ENCODE measurements at places on chromosomes 4 and X. TPM values are rescaled to one million over a fixed set of nuclear protein-coding genes. Genes with fewer than 3 reads are reported as not detected.

Gene POU3F4
- not detected for total RNA-seq

Gene VCX2
- total RNA-seq, result not detected

- H3K27me3 ChIP-seq, result no peaks in the 10 kb centered on the region
- H3K4me1 ChIP-seq, result peaks cover 13% of the 10 kb centered on the region
- no peak overlapping the region for H3K27ac ChIP-seq
- no peak for DNase-seq
Measured at GRCh38 chr4:85861064-85861765, 386.3 kb downstream of the ARHGAP24 start.

Gene TCEAL2
- total RNA-seq, result not detected

GRCh38 chrX:129577473-129577872, 37.4 kb downstream of the OCRL start:
- H3K4me3 ChIP-seq, result no peak overlapping the region
- peaks cover 28% of the 10 kb centered on the region for H3K36me3 ChIP-seq
- no peaks in the 10 kb centered on the region for H3K27me3 ChIP-seq

Gene GABRG1
- total RNA-seq, result not detected

DNA sequence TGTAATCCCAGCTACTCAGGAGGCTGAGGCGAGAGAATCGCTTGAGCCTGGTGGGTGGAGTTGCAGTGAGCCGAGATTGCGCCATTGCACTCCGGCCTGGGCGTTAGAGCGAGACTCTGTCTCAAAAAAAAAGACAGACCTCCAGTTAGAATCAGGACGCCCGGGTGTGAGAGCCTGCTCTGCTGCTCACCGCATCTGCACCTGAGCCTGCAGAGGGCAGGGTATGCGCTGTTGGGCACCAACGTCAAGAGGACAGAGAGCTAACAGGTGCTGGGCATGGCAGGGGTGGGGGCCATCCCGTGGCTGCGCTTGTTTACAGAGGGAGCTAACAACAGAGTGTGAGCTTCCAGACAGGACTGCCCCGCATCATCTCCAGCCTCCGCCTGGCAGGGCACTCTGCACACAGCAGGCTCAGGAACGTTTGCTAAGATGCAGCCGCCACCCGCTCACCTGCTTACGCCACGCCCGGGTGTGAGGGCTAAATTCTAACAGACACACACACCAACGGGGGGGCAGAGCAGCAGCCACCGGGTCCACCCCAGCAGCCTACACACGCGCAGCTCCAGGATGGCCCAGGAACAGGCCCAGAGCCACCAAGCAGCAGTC, 50.0 kb upstream of the CPLX1 start:
- no peak overlapping the region for H3K27ac ChIP-seq
- no peaks in the 10 kb centered on the region for H3K27me3 ChIP-seq
- DNase-seq, result no peak
- H3K36me3 ChIP-seq, result peaks cover 31% of the 10 kb centered on the region

DNA sequence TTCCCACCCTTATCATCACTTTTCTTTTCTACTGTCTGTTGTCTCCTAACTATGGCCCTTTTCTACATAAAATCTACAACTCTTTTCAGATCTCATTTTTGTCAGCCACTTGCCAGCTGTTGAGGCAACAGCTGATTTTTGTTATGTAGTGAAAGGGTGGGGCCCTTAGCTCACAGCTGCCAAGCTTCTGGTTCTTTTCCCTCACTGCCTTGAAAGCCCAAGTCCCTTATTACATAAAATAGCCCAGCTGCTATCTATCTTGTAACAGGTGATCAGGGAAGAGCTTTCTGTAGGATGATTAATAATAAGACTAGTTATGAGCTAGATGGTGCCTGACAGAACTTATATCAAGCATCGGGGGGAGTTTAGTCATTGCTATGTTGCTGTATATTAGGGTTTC, 45.9 kb downstream of the ADGRL3 start:
- no peaks in the 10 kb centered on the region for H3K36me3 ChIP-seq
- peaks cover 4% of the 10 kb centered on the region for H3K4me1 ChIP-seq
- no peak for DNase-seq
- no peaks in the 10 kb centered on the region for H3K27me3 ChIP-seq
- no peak overlapping the region for H3K4me3 ChIP-seq

Gene BTC
- total RNA-seq, result 0.41 TPM

Gene TMEM144
- 2.6 TPM for total RNA-seq

Gene PLP1
- total RNA-seq, result 1.2 TPM

Gene ITM2A
- total RNA-seq, result not detected

Gene NEIL3
- 2.5 TPM for total RNA-seq

DNA sequence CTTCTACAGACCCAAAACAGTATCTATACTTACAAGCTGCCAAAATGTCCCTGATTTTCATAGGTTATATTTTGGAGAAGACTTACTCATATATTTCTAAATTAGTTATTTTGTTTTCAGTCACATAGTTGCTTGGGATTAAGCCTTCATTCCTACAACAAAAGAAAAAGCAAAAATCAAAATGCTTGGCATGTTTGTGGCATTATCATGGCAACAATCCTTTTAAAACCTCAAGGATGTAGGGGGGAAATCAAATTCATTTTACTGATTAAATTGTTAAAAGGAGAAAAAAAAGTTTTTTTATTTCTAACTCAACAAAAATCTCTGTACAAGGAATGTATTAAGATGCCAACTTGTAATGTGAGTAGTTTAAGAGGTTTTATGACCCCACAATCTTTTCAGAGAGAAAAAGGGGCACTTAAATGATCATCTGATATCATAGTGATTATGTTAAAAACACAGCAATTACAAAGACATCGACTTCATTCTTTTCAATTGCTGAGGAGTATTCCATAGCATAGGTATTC, 23.5 kb downstream of the TXK start:
- H3K36me3 ChIP-seq, result no peaks in the 10 kb centered on the region
- peaks cover 13% of the 10 kb centered on the region for H3K27me3 ChIP-seq
- no peak overlapping the region for H3K4me3 ChIP-seq
- H3K4me1 ChIP-seq, result no peaks in the 10 kb centered on the region
- DNase-seq, result no peak

DNA sequence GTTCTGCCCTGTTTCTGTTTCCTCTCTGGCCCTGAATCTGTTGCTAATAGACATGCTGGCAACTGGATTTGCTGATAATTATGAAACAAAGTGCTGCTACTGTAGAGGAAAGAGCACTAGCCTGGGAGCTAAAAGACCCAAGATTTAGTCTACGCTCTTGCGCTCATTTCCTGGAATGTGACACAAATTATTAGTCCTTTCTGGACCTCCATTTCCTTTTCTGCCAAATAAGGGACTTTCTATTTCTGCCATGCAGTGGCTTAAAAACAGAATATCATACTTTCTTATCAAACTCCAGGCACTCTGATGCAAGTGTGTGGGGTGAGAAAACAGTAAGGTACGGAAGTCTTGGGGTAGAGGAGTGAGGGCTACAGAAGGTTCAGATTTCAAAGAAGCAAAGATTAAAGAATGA, 48.3 kb upstream of the GPR174 start:
- no peak overlapping the region for H3K27ac ChIP-seq
- no peak overlapping the region for H3K4me3 ChIP-seq
- no peak for DNase-seq
- H3K4me1 ChIP-seq, result no peaks in the 10 kb centered on the region

Gene RBM46
- not detected for total RNA-seq

- no peak overlapping the region for H3K4me3 ChIP-seq
- no peaks in the 10 kb centered on the region for H3K27me3 ChIP-seq
- H3K4me1 ChIP-seq, result peaks cover 3% of the 10 kb centered on the region
- no peak overlapping the region for H3K27ac ChIP-seq
Measured at GRCh38 chrX:69541956-69542355, 37.8 kb downstream of the NALF2 start.

Gene TMEM150C
- total RNA-seq, result 1.7 TPM

DNA sequence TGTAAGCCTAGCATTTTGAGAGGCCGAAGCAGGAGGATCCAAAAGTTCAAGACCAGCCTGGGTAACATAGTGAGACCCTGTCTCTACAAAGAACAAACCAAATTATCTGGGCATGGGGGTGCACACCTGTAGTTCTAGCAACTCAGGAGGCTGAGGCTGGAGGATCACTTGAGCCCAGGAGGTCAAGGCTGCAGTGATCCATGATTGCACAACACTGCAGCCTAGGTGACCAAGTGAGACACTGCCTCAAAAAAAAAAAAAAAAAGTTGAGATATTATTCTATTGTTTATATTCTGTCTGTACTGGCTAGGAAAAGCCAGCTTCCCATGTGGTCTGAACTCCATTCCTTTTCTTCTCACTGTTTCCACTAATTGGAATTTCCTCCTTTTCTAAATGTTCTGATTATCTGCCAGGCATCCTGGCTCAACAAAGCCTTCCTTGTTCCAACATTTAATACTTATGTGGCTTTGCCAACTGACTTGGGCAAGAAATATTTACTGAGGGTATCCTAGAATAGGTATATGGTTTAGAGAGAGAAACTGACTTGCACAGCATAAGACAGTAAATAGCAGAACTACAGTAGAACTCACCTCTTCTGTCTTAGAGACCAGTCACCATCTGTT, 175.2 kb upstream of the ADAMTS3 start:
- H3K36me3 ChIP-seq, result no peaks in the 10 kb centered on the region
- no peaks in the 10 kb centered on the region for H3K4me1 ChIP-seq
- H3K27ac ChIP-seq, result no peak overlapping the region
- no peak for DNase-seq
- no peak overlapping the region for H3K4me3 ChIP-seq

GRCh38 chr4:152075253-152075928, 314.6 kb upstream of the GATB start:
- H3K36me3 ChIP-seq, result no peaks in the 10 kb centered on the region
- DNase-seq, result no peak
- peaks cover 10% of the 10 kb centered on the region for H3K27me3 ChIP-seq

- no peak overlapping the region for H3K4me3 ChIP-seq
- no peaks in the 10 kb centered on the region for H3K27me3 ChIP-seq
- no peak overlapping the region for H3K27ac ChIP-seq
- H3K4me1 ChIP-seq, result no peaks in the 10 kb centered on the region
- no peak for DNase-seq
Measured at GRCh38 chrX:135354288-135354687, 45.0 kb downstream of the ETDC start.

Gene CSN3
- not detected for total RNA-seq

Gene RASSF6
- total RNA-seq, result not detected

Gene PRSS12
- 15.3 TPM for total RNA-seq

Gene ADH7
- total RNA-seq, result not detected

- no peak for DNase-seq
- no peaks in the 10 kb centered on the region for H3K27me3 ChIP-seq
- no peak overlapping the region for H3K27ac ChIP-seq
- no peak overlapping the region for H3K4me3 ChIP-seq
- peaks cover 9% of the 10 kb centered on the region for H3K4me1 ChIP-seq
- peaks cover 4% of the 10 kb centered on the region for H3K36me3 ChIP-seq
Measured at GRCh38 chrX:15744181-15744867, 6.3 kb downstream of the CA5B start.

DNA sequence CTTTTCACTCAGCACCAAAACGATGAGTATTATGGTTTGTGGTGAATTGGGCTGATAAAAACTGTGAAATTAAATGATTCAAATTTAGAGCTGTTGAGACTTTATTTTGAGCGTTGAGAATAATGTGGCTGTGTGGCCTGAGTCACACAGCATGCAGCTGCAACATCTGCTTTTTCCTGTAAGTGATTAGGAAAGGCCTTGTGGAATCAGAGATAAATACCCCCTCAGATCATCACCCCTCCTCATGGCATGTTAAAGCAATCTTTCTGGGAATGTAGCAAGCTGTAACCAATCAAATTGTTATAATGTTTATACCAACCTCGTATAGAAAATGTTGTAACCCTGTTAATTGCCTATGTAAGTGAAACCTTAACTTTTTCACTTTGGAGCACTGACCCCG, 90.0 kb upstream of the GRPR start:
- no peaks in the 10 kb centered on the region for H3K4me1 ChIP-seq
- DNase-seq, result no peak
- peaks cover 2% of the 10 kb centered on the region for H3K27me3 ChIP-seq
- H3K36me3 ChIP-seq, result no peaks in the 10 kb centered on the region
- no peak overlapping the region for H3K4me3 ChIP-seq
- no peak overlapping the region for H3K27ac ChIP-seq

GRCh38 chr4:5780831-5781480, 70.0 kb downstream of the EVC start:
- H3K27me3 ChIP-seq, result no peaks in the 10 kb centered on the region
- H3K4me3 ChIP-seq, result no peak overlapping the region
- no peak for DNase-seq
- H3K4me1 ChIP-seq, result no peaks in the 10 kb centered on the region
